ENCODE measurements at places on chromosomes 4 and X. TPM values are rescaled to one million over a fixed set of nuclear protein-coding genes. Genes with fewer than 3 reads are reported as not detected.

POLN gene
- 0.65 TPM for total RNA-seq

FAM149A gene
- total RNA-seq: 1.1 TPM

SLIT2 gene
- total RNA-seq: not detected

TRIM60 gene
- total RNA-seq: not detected

SPIN2B gene
- total RNA-seq: 9.4 TPM

ESX1 gene
- not detected for total RNA-seq

DBET gene
- not detected for total RNA-seq

PDZD4 gene
- 2.9 TPM for total RNA-seq

NR3C2 gene
- 0.08 TPM for total RNA-seq

PAGE2B gene
- not detected for total RNA-seq

CCNA2 gene
- total RNA-seq: 45.4 TPM

KDR gene
- total RNA-seq: 0.10 TPM

KCND1 gene
- total RNA-seq: 1.1 TPM

FGFR3 gene
- 1.8 TPM for total RNA-seq

SPOCK3 gene
- 0.20 TPM for total RNA-seq

FAM47E gene
- total RNA-seq: 0.27 TPM

CDKL2 gene
- total RNA-seq: 0.63 TPM

USP17L12 gene
- not detected for total RNA-seq

SLC26A1 gene
- total RNA-seq: 0.14 TPM

FRAS1 gene
- 3.3 TPM for total RNA-seq

FRMPD4 gene
- total RNA-seq: 0.12 TPM

TBX22 gene
- total RNA-seq: not detected

PNMA6A gene
- total RNA-seq: 4.9 TPM

MAGEA3 gene
- total RNA-seq: 5.0 TPM

IL15 gene
- total RNA-seq: 15.4 TPM

PLP1 gene
- not detected for total RNA-seq

RHOXF2 gene
- not detected for total RNA-seq

PNMA6F gene
- 0.02 TPM for total RNA-seq

MCF2 gene
- 0.12 TPM for total RNA-seq

MAGEA2B gene
- total RNA-seq: not detected

SHOX gene
- total RNA-seq: not detected

TRIML2 gene
- total RNA-seq: 42.5 TPM

CLDN22 gene
- not detected for total RNA-seq

PRSS12 gene
- total RNA-seq: 0.14 TPM

EPHA5 gene
- total RNA-seq: 0.40 TPM

FGB gene
- 24.5 TPM for total RNA-seq

DKC1 gene
- 158 TPM for total RNA-seq

GPR50 gene
- 0.26 TPM for total RNA-seq

KLHL8 gene
- total RNA-seq: 4.6 TPM

FAM184B gene
- total RNA-seq: 0.02 TPM

KLHL4 gene
- total RNA-seq: 5.8 TPM

TRIM75 gene
- not detected for total RNA-seq

Data from A549 treated with Hydrocortisone at 1 μM for 4 hours (cell line).